ENCODE measurements at places on chromosomes 13 and 19. TPM values are rescaled to one million over a fixed set of nuclear protein-coding genes. Genes with fewer than 3 reads are reported as not detected.

LRRC25 gene
- not detected for polyA plus RNA-seq

DNA sequence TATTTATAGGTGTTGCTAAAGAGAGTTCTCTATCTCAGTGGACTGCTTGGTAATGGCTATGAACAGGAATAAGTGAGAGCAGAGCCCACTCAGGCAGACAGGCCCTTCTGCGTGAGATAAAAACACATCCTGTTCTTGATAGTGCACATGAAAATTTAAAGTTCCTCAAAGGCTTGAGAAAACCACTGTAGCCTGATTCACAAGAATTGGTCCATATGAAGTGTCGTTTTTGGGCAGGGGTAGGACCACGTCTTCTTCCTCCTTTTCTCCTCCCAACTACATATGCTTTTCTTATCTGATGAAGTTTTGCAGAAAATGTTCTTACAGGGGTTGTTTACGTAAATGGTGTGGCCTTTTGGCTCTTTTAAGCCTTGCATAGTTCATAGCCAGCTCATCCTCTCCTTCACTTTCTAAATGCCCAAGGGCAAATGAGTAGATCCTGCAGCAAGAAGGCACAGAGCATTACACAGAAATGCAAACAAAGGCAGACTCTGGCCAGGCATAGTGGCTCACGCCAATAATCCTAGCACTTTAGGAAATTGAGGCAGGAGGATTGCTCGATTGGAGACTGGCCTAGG, 53.8 kb downstream of the RNF6 start:
- no peak for DNase-seq

LSR gene
- 4.4 TPM for polyA plus RNA-seq

ZNF607 gene
- 6.0 TPM for polyA plus RNA-seq

- DNase-seq, result no peak
Measured at GRCh38 chr19:51887522-51888498, at the start of gene ZNF577. ZNF577 (minus strand) TSS chr19:51887951; CDS start chr19:51880382, 7,569 bp downstream.

- DNase-seq, result peak; percentile 99
Measured at GRCh38 chr19:40797963-40798682, 868 bp upstream of the EGLN2 start.

DNA sequence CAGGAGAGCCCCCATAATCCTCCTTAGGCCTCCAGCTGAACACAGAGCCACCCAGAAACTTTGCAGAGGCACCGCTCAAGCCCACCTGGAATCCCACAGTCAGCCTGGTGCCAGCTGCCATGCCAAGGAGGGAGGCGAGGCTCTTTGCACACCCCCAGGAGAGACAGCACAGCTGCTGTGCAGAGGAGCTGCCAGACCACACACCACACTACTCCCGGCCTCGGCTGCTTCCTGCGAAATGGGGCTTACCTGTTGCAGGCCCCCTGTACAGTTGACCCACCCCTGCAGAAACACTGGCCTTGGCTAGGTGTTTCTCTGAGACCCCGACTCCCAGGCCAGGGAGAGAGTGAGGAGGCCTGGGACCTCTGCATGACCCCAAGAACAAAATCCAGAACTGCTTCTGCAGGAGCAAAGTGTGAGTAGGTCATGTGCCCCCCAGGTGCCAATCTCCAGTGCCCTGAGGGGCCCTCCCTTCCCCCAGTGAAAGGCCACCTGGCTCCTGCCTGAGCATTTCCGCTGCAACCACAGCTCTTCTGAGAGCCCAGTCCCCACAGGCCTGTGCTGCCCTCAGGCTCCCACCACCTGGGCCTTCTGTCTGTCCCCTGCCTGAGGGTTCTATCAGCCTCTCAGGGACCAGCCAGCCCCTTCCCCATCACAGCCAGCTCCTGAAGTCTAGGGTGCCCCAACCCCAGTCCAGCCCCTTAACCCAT, 580.4 kb downstream of the UQCRFS1 start:
- DNase-seq, result no peak

DNA sequence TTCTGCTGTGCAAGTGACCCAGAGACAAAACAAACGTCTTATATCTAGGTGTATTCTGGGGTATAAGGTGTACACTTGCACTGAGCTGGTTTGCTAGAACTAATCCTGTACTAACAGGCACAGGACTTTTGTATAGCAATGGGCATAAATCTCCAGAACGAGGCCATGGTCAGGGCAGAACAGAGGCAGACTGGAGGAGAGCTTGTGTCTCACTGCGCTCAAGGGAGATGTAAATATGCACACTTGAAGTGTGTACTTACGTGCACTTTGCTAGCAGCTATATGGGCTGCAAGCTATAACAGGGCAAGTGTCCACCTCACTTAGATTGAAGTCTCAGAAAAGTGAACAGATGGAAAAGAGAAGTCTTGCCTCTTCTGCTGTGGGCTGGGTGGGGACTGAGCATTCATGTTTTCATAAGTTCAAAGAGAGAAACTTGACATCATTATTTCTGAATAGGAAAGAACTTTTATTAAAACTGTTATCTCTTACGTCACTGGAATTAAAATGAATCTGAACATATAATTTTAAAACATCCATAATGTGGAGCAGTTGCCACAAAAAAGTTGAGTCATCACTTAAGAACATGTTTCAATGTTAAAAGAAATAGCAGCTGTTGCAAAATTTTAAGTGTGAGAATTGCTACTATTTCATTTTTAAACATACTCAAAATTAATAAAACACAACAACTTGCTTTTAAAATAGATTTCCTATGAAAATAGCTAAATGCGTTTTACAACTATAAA, 888.3 kb downstream of the PCDH9 start:
- no peak for DNase-seq

GRCh38 chr19:55526216-55527196, 10.4 kb downstream of the SBK2 start:
- peak; percentile 82 for DNase-seq

- DNase-seq, result no peak
Measured at GRCh38 chr19:8702350-8702749, 3.8 kb upstream of the ACTL9 start.

- no peak for DNase-seq
Measured at GRCh38 chr19:39307822-39308530, 11.8 kb downstream of the IFNL1 start.

DNA sequence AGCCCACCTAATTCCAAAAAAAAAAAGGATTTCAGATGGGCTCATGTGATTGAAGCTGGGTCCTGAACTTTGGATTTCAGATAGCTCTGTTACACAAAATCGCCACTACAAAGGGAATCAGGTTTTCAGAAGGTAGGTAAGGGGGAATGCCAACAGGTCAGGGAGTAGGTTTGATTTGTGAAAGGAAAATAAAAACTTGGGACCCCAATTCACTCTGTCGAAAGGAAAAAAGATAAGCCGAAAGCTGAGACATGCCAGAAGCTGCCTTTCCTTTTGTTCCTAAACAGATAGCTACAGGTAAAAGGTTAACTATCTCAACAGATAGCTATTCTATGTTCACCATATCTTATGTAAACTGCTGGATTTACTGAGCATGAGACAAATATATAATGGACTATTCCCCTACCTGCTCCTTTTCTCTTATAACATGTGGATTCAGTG, 4.0 kb downstream of the KRTDAP start:
- DNase-seq, result no peak

SGCG gene
- not detected for polyA plus RNA-seq

GRCh38 chr19:42108527-42109389, 23.5 kb downstream of the POU2F2 start:
- peak; percentile 95 for DNase-seq

DNA sequence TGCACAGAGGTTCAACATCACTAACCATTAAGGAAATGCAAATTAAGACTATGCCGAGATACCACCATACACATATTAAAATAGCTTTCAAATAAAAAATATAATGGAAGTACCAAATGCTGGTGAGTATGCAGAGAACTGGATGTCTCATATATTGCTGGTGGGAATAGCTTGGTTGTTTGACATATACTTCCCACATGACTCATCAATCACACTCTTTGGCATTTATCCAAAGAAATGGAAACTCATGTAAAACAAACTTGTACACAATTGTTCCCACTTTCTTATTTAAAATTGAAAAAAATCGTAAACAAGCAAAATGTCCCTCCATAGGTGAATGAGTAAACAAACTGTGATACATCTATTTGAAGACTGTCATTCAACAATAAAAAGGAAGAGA, 982.6 kb upstream of the ATXN8OS start:
- DNase-seq, result no peak

GADD45GIP1 gene
- polyA plus RNA-seq, result 31.1 TPM

GRCh38 chr19:19533841-19534240, 4.2 kb upstream of the CILP2 start:
- no peak for DNase-seq

GRCh38 chr13:109945206-109945960, 159.0 kb upstream of the IRS2 start:
- DNase-seq, result peak; percentile 4

- peak; percentile 87 for DNase-seq
Measured at GRCh38 chr19:49591731-49592485, 926 bp downstream of the PRR12 start.

CEACAM16 gene
- 0.08 TPM for polyA plus RNA-seq

DNA sequence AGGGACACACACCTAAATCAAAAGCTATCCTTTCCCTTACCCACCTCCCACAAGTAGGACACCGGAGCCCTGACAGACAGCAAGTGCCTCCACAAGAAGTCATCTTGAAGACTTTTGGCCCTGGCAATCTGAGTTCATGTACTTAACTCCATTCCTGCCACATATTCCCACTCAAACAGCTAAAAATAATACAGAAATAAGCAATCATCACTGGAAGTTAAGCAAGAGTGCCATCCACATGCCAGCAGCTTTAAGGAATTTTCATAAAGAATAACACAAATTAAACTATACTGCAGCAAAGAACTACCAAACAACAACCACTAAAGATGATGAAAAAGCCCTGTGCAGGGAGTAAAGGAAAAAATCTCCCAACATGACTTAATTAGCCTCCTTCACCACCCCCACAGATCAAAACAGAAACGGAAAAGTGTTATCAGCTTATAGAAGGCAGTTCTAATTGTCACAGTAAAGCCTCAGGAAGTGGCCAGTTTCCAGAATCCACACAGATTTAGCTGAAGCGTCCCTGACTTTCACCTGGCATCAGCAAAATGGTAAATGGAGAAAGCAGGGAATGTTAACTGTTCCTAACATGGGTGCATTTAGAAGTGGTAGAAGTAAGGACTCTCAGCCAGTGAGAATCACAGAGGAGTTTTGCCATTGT, 343.9 kb downstream of the TBC1D4 start:
- no peak for DNase-seq

CD33 gene
- polyA plus RNA-seq, result not detected

ARRDC5 gene
- not detected for polyA plus RNA-seq

C19orf33 gene
- polyA plus RNA-seq, result 489 TPM

DNA sequence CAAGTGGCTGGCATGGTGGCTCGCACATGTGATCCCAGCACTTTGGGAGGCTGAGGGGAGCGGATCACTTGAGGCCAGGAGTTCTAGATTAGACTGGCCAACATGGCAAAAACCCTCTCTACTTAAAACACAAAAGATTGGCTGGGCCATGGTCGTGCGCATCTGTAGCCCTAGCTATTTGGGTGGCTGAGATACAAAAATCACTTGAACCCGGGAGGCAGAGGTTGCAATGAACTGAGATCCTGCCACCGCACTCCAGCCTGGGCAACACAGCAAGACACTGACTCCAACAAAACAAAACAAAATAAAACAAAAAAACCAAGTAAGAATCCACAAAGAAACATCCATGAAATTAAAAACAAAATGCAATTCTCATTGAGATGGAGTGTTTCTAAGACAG, 630.6 kb downstream of the UQCRFS1 start:
- DNase-seq, result no peak

- no peak for DNase-seq
Measured at GRCh38 chr13:44540761-44541434, 35.2 kb downstream of the TSC22D1 start.

DNA sequence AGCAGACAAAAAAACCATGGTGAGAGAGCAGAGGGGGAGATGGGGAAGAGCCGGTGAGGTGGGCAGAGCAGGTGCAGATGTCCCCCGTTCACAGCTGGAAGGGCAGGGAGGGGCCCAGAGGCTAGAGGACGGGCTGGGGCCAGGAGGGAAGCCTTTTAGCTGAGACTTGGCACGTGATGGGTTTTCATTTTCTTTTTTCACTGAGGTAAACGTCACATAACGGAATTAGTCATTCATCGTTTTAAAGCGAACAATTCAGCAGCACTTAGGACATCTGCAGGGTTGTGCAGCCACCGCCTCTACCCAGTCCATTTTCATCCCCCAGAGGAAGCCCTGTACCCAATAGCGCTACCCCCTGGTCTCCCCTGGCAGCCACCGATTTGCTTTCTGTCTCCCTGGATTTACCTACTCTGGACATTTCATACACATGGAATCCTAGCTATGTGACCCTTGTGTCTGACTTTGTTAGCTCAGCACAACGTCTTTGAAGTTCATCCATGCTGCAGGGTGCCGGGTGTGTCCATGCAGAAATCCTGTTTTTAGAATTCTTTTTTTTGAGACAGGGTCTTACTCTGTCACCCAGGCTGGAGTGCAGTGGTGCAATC, 16.0 kb upstream of the EMC10 start:
- peak; percentile 84 for DNase-seq

NMRK2 gene
- polyA plus RNA-seq, result not detected

PLPPR3 gene
- polyA plus RNA-seq, result 4.2 TPM

DNA sequence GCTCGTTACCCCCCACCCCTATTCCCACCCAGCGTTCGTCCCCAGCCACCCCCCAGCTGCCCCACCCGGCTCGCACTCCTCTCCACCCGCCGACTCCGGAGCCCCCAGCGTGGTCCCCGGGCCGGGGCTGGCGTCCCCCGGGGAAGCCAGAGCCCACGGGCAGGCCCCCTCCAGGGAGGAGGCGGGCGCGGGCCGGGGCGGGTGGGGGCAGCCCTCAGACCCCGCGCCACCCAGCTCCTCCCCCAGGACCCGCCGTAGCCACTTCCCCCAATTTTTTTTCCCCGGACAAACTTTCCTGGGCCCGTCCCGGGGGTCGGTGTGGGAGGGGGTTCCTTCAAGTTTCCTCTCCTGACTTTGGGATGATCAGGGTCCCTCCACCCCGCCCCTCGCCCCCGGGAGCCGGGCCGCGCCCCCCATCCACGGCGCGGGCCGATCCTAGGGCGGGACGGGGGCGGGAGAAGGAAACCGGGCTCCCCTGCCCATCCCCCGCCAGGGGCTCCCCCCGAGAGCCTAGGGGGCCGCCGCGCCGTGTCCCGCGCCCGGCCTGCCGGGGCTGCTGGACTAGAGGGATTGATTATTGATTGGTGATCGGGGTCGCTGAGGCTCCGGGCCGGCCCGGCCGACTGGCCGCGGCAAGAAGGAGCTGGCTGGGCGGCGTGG, 927 bp upstream of the TSHZ3 start:
- DNase-seq, result no peak

- no peak for DNase-seq
Measured at GRCh38 chr13:104586051-104586746, 1520.0 kb upstream of the SLC10A2 start.

HTR2A gene
- not detected for polyA plus RNA-seq

DNA sequence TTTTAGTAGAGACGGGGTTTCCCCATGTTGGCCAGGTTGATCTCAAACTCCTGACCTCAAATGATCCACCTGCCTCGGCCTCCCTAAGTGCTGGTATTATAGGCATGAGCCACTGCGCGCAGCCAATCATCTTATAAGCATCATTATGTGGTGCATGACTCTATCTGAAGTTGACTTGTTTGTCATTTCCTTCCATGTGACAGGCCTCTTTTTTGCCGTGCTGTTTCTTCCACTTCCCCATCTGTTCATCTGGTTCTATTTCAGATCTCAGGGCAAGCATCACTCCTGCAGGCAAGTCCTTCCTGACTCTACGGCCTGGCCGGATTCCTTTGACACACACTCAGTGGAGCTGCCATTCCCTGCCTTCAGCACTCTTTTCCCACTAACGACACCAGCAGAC, 15.2 kb downstream of the COL5A3 start:
- no peak for DNase-seq

AXL gene
- polyA plus RNA-seq, result 45.4 TPM

GRCh38 chr13:97499181-97499580, 65.2 kb downstream of the RAP2A start:
- DNase-seq, result no peak

CD70 gene
- 25.0 TPM for polyA plus RNA-seq
